RWPE1 (cell line): ENCODE measurements at places on chromosomes 4 and X.

DNA sequence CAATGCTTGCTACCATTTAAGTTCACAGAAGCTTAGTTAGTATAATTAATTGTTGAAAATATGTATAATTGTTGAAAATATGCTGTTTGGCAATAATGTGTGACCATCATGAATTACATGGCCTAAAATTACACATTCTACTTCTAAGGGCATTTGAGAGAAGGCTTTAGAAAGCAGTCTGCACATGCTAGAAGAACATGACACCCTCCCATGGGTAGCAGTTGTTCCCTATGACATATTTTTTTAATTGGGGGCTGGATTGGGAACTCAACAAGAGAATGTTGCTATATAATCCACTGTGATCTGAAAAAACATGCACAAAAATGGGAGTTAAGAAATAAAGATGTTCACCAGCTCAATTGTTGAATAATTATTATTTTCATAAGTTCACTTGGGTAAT lies 331.4 kb downstream of the ARHGAP24 start:
- no peak for DNase-seq

DNA sequence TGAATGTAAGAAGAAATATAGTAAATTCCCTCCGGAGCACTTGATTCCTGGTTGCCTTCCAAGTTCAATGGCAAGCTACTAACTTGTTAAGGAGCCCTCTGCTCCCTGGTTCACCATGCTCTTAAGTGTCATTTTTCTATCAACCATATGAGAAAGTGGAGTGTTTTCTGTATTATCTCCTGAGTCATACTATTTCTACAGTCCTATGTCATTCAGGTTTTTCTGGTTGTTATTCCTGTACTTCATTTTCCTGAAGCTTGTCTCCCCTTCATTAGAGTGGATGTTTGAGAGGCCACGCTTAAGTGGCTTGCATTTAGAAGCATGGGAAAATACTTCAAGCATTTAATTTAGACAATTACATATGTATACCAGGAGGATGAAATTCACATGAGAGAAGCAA lies 14.7 kb upstream of the EPGN start:
- DNase-seq, result no peak

DNA sequence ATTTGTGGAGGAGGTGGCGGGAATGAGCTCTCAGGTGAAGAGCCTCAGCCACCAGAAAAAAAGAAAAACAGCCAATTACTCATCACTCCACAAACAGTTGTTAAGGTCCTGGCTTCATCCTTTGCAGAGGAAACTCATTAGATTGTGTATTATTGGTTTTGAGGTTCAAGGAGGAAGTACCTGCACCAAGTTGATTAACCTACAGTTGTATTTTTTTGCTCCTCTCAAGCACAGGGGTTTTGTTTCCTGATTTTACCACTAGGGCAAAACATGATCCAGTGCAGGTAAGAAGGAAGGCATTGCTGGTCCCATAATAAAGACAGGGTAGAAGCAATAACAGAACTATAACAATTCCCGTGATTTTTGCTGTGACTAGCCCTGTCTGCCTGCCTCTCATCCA lies 84.0 kb upstream of the QRFPR start:
- no peak for DNase-seq

- DNase-seq, result peak; percentile 5
These were observed 449 bp downstream of the CTPS2 start for GRCh38 chrX:16711893-16712547.

DNA sequence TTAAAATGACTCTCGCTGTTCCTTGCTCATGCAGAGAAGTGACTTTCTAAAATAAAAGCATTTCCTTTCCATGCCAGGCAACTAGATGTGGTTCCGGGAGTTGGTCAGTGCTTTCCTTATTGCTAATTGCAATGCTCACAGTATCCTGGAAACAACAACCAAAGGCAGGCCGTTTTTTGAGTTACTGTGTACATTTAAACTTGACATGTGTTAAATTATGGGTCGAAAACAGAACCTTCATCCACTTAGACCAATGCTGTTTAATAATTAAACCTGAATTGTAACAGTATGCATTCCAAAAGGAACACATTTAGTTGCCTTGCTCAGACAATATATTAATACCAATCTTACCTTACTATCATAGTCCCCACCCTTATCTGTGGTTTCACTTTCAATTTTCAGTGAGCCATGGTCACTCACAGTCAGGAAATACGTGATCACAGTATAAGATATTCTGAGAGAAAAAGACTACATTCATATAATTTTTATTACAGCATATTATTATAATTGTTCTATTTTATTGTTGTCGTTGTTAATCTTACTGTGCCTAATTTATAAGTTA lies 102.6 kb downstream of the HS6ST2 start:
- no peak for DNase-seq

DNA sequence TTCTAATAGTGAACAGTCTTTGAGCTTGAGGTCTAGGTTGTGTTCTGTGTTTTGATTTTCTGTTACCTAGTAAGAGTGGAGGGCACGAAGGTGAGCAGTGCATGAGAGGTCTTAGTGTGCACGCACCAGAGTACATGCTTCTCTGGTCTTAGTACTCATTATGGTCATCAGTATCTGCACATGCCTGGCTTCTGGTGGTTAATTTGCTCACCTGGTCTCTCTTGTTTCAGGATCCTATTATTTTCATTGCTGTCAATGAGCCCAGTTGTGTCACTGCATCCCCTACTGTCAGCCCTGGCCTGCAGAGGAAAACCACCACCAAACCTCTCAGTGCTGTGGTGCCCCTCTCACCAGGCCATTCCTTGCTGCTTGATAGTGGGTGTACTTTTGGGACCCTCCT lies 54.8 kb downstream of the NSUN7 start:
- no peak for DNase-seq

- no peak for DNase-seq
These were observed 69.1 kb upstream of the WDR1 start for GRCh38 chr4:10185518-10186227.

DNA sequence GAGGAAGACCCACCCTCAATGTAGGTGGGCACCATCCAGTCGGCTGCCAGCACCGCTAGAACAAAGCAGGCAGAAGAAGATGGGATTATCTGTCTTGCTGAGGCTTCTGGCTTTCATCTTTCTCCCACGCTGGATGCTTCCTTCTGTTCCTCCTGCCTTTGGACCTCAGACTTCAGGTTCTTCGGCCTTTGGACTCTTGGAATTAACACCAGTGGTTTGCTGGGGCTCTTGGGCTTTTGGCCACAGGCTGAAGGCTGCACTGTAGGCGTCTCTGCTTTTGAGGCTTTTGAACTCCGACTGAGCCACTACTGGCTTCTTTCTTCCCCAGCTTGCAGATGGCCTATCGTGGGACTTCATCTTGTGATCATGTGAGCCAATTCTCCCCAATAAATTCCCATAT lies 55.1 kb downstream of the PDLIM5 start:
- no peak for DNase-seq

GRCh38 chr4:168723020-168723419 lies 226.2 kb downstream of the PALLD start:
- DNase-seq, result no peak

GRCh38 chrX:144840616-144841015 lies 406.7 kb upstream of the SPANXN1 start:
- DNase-seq, result no peak

DNA sequence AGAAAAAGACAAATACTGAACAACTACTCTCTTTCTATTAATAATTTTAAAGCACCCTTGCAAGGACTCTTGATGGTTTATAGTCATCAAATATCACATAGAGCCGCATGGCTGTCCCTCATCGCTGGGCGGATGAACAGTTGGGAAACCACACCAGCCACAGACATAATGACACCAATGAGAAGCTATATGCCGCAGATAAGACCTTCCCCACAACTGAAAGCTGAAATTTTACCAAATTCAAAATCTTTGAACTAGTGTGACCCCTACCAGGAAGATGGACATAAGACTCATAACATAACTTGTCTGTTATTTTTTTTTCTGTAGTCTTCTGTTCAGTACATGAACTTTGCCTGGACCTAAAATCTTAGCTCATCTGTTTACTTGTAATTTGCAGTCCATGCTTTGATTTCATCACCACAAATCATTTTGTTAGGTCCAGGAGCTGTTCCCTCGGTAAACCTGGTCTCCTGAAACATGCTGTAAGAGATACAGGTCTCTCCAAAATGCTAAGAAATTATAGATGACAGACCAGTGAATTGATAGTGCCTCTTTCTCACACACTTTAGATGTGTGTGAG lies 157.3 kb upstream of the RAPGEF2 start:
- no peak for DNase-seq

DNA sequence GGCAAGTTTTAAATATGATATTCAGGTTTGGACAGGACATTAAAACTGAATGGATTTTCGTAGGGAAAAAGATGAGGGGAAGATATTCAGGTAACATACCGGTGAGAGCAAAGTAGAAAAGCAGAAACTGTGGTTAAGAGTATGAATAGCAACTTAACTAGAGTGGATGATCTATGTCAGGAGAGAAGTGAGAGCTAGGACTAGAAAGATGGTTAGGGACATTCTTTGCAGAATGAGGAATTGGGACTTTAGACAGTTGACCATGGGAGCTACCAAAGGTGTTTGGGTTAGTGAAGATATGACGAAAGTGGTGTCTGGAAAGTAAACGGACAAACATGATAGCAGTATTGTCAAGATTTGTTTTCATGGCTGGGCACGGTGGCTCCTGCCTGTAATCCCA lies 45.2 kb downstream of the ANXA5 start:
- no peak for DNase-seq

GRCh38 chrX:141904262-141904661 lies 568 bp downstream of the MAGEC1 start:
- DNase-seq, result no peak
